Activated T-helper 1 cell treated with anti-CD3 and anti-CD28 coated beads, Interleukin-12 subunit alpha, Interleukin-12 subunit beta, Interleukin-2, Interleukin-4 antibody, amounts not matched to agents 30 ng/mL and 10 ng/mL and 1 ng/mL, durations not matched to agents 14 hours and 24 hours and 36 hours (primary cell): ENCODE measurements at places on chromosomes 13 and 19. TPM values are rescaled to one million over a fixed set of nuclear protein-coding genes. Genes with fewer than 3 reads are reported as not detected.

Gene MYO1F
- total RNA-seq, result 45.6 and 50.9 TPM in 2 replicates

Gene ANKRD24
- 0.49 and 0.54 TPM in 2 replicates for total RNA-seq

Gene GIPC3
- 0.31 and 0.39 TPM in 2 replicates for total RNA-seq

Gene MTUS2
- not detected in 2 replicates for total RNA-seq

Gene ICAM4
- total RNA-seq, result 0.59 and 1.0 TPM in 2 replicates

Gene HCN2
- 1.1 and 1.2 TPM in 2 replicates for total RNA-seq

Gene TEX29
- total RNA-seq, result 0.42 and 0.70 TPM in 2 replicates
